ENCODE measurements at places on chromosomes 12 and 14.
A peak's percentile ranks its signal among the peaks of the same experiment; 100 is the strongest.

GRCh38 chr14:94655169-94655710 is 43.0 kb downstream of the SERPINA3 start:
- no peak for DNase-seq

DNA sequence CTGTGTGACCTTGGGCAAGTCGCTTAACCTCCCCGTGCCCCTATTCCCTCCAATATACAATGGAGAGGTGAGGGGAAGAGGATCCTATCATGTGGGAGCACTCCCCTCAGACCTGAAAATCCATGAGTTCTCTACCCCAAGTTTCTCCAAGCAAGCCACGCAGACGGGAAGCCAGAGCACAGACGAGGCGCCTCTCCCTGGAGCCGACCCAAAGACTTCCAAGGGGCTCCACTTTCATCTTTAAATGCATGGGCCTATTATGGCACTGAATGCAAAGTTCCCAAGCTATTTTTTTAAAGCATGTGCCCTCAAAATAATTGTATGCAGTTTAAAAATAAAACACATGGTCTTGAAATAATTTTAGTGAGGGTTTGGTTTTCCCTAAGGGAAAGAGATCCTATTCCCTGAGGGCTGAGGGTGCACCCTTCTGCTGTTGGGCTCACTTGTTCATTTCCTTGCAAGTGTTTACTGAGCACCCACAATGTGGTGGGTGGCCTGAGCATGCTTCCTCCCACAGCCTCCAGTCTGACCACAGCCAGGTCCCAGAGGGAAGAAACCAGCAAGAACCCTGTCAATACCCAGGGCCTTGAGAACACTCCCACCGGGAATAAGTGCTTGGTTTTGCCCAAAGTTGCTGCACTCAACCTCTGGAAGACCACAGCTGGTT is 14.6 kb downstream of the CMKLR1 start:
- no peak for DNase-seq

DNA sequence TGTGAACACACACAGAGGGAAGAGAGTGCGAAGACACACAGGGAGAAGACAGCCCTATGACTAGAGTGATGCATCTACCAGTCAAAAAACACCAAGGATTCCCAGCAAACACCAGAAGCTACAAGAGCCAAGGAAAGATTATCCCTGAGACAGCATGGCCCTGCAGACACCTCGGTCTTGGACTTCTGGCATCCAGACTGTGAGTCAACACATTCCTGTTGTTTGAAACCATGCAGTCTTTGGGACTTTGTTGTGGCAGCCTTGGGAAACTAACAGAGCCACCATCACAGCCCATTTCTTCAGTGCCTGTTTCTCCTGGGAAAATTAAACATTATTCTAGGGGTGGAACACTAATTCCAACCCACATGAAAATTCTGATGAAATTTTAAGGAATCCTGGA is 220.6 kb downstream of the GXYLT1 start:
- DNase-seq, result no peak

DNA sequence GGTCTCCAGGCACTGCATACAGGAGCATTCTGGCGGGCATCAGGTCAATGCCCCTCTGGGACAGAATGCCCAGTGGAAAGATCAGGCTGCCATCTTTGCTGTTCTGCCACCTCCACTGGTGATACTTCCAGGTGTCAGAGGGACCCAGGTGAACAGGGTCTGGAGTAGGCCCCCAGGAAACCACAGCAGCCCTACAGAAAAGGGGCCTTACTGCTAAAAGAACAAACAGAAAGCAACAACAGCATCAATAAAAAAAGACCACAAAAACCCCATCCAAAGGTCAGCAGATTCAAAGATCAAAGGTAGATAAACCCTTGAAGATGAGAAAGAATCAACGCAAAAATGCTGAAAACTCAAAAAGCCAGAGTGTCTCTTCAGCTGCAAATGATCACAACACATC is 15.9 kb downstream of the GLIPR1L1 start:
- no peak for DNase-seq

DNA sequence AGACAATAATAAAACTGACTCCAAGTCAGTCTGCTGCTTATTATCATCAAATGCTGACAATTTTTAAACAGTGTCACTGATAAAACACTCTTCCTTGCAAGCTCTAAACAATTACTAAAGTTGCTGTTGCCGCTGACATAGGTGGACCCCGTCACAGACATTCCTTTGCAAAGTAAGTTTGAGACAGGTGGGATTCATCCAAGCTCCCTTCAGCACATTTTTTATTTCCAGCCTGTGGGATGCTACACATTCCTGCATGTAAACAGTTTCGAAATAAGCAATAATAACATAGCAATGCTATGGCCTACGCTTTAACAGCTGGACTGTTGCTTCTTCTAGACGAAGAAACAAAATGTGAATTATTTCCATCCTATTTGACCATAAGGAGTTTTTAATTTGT is 85.4 kb upstream of the HIF1A start:
- no peak for DNase-seq

- peak; percentile 39 for DNase-seq
Observed at GRCh38 chr12:11836282-11837151, 187.0 kb downstream of the ETV6 start.

GRCh38 chr12:129844662-129845220 is 59.1 kb downstream of the TMEM132D start:
- no peak for DNase-seq

GRCh38 chr14:20632448-20632830 is 9.1 kb downstream of the OR6S1 start:
- DNase-seq, result no peak

- DNase-seq, result no peak
Observed at GRCh38 chr12:213527-213932, 427 bp downstream of the SLC6A12 start.

GRCh38 chr12:65895759-65896656 is 71.7 kb downstream of the HMGA2 start:
- DNase-seq, result no peak

- DNase-seq, result no peak
Observed at GRCh38 chr12:25859976-25860375, 98.5 kb upstream of the RASSF8 start.

GRCh38 chr12:67952787-67953186 is 36.5 kb upstream of the IFNG-AS1 start:
- no peak for DNase-seq

GRCh38 chr14:102830474-102831045 is 53.3 kb downstream of the TRAF3 start:
- DNase-seq, result no peak

DNA sequence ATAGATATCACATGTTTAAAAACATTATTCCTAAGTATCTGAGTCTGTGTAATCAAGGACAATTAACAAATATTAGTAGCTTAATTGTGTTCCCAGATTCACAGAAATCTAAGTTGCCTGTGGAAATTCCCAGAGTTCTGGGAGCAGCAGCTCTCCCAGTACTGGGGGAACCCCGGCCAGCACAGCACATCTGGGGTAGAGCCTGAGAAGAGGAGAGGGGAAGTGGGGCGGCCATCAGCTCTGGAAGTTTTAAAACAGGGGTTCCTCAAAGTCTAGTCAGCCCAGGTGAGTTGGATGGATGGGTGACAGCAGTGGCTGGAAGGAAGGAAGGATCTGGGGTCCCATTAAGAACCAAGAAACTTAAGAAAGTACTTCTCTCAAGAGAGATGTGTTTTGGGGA is 24.6 kb downstream of the PRICKLE1 start:
- no peak for DNase-seq

- DNase-seq, result no peak
Observed at GRCh38 chr12:18965203-18965602, 164.3 kb upstream of the PLEKHA5 start.

GRCh38 chr12:119180380-119181040 is 1.8 kb downstream of the HSPB8 start:
- no peak for DNase-seq

DNA sequence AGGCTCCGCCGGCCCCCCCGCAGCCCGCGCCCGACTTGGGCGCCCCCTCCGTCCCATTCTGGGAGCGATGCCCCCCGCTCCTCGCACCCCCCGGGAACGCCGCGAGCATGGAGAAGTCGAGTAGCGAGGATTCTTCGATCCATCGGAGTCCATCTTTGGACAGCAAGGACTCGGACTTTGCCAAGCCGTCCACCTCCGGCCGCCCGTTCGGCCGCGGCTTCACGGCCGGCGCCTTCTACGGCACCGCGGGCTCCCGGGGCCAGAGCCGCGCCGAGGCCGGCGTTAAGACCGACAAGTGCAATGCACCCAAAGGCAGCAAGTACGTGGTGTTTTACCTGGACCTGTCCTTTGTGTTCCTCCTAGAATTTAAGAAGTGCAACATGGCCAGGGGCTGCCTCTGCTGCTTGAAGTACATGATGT is 123.6 kb downstream of the TSPAN9 start:
- no peak for DNase-seq

DNA sequence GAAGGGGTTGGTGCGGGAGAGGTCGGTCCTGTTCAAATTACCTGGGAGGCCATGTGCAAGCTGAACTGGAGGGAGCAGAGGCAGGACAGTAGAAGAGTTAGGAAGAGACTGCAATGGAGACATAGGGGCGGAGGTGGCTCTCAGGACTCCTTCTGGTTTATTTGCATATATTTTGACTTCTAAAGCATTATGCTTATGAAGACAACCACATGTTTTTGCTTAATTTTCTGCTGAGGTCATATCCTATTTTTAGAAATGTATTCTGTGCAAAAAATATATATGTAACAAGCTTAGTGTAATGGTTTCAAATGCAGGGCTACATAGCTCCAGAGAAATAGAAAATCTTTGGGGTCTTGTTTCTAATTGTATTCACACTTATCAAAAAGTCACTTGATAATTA is 137.0 kb upstream of the MDM1 start:
- no peak for DNase-seq

GRCh38 chr12:57330992-57331391 is 80.0 kb upstream of the STAC3 start:
- no peak for DNase-seq

- DNase-seq, result no peak
Observed at GRCh38 chr14:68283378-68284123, 464.0 kb downstream of the RAD51B start.

Data from activated CD8-positive, alpha-beta memory T cell treated with anti-CD3 and anti-CD28 coated beads for 48 hours (primary cell).